ENCODE measurements at places on chromosomes 3 and 15.

DNA sequence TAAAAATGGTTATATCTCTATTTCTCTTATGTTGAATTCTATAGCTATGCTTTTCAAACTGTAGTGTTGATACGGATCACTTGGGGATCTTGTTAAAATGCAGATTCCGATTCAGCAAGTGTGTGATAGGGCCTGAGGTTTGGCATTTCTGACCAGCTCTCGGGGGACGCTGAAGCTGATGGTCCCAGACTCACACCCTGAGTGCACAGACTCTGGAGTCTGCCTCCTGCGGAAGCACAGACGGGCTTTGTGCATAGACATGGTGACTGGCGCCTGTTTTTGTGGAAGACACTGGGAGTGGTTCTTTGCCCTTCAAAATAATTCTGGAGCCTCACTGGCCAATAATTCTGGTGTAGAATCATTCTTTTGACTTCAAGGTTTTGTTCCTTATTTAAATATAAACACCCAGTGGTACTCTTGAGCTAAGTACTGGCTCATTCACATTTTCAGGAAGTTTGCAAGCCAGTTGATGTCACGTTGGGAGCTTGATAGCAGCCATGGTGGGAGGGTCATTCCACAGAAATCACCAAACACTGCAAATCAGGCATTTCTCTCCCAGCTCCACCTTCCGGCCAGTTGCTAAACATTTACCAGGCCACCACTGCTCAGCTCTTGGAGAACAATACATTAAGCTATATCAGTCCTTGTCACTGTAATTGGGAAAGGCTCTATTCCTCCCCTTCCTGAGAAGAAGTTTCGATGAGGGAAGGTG is 19.2 kb downstream of the CLDN11 start:
- DNase-seq, result no peak

GRCh38 chr3:121883507-121883906 is 10.7 kb upstream of the SLC15A2 start:
- peak; percentile 72 for DNase-seq

DNA sequence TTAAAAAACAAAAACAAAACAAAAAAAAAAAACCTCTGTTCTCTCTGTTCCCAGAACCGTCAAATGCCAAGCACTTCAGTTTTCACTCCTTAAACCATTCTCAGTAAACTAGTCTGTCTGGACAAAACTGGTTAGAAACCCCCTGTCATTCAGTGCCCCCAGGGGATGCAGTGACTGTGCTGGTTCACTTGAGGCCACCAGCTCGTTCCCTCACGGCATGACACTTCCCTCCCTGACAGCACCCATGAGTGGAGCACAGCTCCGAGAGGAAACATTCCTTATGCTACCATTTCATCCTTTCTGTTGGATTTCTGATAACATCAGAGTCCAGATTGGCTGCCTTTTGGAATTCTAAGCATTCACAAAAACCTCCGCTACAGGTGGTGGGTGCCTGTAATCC is 244.0 kb upstream of the TPM1 start:
- DNase-seq, result no peak

DNA sequence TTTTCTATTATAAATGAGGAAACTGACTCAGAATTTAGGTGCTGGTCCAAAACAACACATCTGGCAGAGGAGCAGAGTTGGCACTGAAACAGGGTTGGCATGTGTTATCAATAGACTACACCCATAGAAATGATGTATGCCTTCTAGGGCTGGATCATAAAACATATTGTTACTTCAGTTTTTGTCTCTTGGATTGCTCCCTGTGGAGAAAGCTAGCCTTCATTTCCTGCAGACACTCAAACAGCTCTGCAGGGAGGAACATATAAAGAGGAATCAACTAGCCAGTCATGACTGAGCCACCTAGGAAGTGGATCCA is 507 bp upstream of the MRPL3 start:
- no peak for DNase-seq

DNA sequence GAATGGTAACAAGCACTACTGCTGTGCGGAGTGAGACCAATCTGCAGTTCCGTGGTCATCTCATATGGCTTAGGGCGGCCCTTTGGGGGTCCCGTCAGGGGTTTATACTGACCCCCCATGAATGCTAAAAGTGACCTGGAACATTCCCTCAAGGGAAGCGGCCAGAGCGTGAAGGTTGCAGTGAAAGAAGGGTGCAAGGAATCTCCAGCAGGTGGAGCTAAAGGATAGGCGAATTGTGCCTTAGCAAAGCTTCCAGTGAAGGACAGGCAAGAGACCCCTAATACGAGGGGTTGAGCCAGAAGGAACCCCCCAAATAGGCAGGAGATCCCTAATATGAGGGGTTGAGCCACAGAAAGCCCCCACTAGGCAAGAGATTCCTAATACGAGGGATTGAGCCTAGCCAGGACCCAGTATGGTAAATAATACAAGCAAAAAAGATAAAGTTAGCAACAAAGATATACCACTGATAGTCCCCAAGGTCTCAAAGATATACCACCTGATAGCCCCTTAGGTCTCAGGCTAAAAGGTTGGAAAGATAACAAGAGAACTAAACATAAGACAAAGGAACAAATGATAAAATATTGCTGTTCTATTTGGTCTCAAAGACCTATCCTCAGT is 32.8 kb downstream of the ZNF589 start:
- DNase-seq, result peak; percentile 72

DNA sequence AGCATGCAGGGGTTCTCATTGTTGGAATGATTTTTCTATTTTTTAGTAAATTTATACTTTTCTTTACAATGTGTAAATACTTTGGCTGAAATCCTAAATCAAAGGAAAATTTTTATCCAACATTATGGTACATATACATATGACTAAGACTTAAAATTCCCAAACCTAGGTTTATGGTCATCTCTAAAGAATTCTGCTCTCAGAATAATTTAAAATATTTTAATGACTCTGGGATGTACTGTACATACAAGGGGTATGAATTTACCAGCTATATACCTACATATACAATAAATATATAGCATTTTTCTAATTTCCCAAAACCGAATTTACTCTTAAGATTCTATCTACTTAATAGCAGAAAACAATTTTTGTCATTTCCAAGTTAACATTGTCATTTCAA is 137.9 kb upstream of the POU1F1 start:
- DNase-seq, result no peak

- no peak for DNase-seq
Measured at GRCh38 chr3:122760453-122761271, 33.0 kb downstream of the HSPBAP1 start.

GRCh38 chr3:101936419-101937356 is 87.4 kb downstream of the NFKBIZ start:
- peak; percentile 92 for DNase-seq

- DNase-seq, result peak; percentile 69
Measured at GRCh38 chr3:128322030-128323022, 144.4 kb downstream of the DNAJB8 start.

DNA sequence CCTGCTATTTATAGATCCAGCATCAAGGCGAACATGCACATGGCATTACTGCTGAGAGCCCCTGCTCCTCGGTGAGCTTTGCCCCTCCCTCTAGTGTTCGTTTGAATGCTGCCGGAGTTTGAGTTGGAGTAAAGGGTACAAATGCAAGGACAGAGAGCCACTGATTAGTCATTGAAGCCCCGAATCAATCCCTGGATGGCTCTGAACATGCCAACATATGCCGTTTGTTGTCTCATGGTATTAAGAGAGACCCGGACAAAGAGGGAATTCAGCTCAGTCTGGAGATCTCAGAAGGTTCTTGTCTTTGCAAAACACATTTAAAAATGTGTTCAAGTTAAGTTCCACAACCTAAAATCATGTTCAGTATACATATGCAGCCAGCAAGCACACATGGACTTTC is 789.2 kb upstream of the NR2F2 start:
- DNase-seq, result no peak

DNA sequence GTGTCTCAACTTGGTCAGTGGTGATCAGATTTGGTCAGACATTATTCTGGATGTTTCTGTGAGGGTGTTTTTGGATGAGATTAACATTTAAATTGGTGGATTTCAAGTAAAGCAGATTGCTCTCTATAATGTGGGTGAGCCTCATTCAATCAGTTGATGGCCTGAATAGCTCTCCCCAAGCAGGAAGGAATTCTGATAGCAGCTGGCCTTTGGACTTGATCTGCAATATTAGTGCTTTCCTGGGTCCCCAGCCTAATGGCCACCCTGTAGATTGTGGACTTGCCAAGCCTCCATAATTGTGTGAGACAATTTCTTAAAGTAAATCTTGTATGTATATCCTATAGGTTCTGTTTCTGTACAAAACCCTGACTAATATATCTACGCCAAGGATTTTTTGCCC is 153.9 kb upstream of the TBL1XR1 start:
- no peak for DNase-seq

DNA sequence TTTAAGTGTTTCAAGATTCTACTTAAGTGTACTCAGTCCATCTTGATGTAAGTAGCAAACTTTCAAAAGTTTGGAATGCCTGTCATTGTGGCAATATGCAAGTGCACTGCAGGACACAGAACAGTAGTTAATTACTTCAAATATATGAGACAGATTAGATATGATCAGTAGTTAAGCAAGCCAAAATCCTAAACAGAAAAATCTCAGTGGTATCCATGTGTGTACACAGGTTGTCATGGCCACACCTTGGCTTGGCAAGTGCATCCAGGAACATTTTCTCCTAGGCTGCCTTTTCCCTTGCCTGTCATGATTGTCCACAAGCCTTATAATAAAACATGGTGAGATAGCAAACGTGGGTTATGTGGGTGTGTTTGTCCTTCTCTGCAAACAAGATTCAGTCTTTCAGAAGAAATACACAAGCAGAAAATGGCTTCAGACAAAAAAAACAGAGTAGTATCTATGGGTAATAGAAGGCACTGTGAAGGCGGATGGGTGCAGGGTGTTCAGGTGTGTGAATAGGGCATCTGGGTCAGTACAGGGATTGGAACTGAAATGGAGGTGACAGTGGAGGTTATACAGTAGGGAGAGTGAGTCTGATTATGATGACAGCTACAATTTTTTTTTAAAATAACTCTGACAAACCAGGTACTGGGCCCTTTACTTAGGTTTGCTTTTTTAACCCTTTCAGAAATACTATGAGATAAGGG is 229.0 kb upstream of the LRIG1 start:
- DNase-seq, result no peak

GRCh38 chr15:82231233-82231632 is 31.3 kb downstream of the EFL1 start:
- no peak for DNase-seq
